HT1080 (cell line): ENCODE measurements at places on chromosomes 2 and 18.

- no peak for DNase-seq
Observed at GRCh38 chr18:69402533-69402989, 1.9 kb downstream of the DOK6 start.

DNA sequence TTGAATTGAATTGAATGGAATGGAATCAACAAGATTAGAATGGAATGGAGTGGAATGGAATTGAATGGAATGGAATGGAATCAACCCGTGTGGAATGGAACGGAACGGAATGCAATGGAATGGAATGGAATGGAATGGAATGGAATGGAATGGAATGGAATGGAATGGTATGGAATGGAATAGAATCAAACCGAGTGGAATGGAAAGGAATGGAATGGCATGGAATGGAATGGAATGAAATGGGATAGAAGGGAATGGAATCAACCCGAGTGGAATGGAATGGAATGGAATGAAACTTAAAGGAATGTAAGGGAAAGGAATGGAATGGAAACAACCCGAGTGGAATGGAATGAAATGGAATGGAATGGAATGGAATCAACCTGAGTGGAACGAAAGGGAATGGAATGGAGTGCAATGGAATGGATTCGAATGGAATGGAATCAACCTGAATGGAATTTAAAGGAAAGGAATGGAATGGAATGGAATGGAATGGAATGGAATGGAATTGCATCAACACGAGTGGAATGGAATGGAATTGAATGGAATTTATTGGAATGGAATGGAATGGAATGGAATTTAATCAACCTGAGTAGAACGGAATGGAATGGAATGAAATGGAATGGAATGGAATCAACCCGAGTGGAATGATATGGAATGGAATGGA, 1146.6 kb downstream of the RPIA start:
- DNase-seq: no peak

DNA sequence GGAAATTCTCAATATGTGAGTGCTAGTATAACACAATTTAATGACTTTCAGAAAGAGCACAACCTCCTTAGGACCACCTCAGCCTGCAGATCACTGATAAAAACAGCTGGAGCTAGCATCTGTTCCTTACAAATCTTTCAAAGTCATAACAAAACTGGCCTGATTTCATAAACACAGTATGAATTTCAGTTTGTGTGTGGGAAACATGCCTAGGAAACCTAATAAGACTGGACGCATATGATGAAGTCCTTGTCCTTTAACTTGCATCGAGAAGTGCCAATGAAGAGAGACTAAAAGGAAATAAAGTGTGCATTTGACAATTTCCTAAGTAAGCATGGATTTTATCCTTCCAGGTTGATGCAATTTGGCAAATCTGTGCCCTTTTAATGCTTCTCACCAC, 74.1 kb upstream of the KLHL14 start:
- no peak for DNase-seq

- no peak for DNase-seq
Observed at GRCh38 chr2:65587779-65588178, 155.4 kb upstream of the SPRED2 start.

- no peak for DNase-seq
Observed at GRCh38 chr2:2914252-2914651, 463.4 kb downstream of the EIPR1 start.

DNA sequence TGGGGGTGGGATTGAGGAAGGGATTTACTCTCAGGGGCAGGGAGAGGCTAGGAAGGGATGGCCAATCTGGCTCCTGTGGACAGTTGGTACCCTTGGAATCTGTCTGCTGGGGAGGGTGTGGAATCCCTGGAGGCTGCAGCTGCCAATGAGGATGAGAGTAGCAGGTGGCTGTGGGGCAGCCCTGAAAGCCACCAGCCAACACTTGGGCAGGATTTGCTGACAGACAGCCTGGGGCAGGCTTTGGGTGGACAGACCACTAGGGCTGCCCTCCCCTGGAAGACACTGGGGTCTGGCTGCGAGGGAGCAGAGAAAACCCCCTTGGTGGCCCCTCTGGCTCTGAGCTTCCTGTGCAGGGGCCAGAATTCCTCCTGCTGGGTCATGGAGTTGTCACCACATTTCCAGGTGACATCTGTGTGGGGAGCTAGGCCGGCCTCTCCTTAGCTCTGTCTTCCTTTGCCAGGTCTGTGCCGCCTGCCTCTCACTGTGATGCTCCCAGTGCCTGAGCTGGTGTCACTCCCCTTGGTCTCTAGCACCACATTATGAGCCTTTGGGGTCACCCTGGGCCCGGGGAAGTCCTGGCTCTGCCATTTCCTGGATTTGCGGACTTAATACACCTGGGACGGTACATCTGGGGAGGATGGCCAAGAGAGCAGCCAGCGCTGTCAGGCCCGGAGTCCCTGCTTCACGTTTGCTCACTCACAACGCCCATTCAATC, 13.4 kb upstream of the ARHGEF4 start:
- no peak for DNase-seq

DNA sequence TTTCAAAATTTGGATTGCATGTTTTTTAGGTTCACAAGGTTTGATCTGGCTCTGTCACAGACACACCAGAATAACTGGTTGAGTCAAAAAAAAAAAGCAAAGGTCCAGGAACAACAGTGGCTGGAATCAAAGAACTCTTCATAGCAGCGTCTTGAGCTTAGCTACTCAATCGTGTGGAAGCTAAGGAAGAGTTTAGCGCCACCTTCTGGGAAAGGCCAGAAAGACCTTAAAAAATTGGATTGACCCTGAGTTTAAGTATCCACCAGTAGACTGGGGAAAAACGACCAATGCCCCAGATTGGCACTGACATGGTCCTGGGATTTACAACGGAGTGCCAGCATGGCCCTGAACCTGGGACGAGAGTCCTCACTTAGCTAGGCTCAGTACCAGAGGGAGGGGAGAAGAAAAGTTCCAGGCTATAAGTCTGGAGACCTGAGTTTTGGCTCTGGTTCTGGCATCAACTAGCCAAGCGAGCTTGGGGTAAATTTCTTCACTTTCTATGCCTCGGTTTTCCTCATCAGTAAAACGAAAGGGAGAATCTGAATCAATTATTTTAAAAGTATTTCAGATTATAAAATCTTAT, 71.1 kb upstream of the TFCP2L1 start:
- DNase-seq: peak; percentile 68

GRCh38 chr2:47704287-47704686, 78.7 kb upstream of the MSH6 start:
- DNase-seq: no peak

DNA sequence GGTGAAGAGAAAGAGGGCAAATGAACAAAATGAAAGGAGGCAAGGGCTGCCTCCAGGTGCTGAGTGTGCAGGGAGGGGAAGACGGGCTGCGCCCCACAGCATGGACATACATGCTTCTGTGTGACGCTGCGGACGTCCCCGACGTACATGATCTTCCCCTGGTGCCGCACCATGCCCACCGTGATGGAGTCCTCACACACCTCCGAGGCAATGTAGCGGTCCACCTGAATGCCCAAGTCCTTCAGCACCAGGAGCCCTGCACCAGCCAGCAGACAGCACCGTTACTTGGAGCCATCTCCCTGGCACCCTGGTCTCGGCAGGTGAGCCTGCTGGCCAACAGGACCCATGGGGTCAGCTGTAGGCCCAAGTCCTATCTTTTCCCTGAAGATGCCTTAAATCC, 73.1 kb upstream of the POMC start:
- DNase-seq: no peak

DNA sequence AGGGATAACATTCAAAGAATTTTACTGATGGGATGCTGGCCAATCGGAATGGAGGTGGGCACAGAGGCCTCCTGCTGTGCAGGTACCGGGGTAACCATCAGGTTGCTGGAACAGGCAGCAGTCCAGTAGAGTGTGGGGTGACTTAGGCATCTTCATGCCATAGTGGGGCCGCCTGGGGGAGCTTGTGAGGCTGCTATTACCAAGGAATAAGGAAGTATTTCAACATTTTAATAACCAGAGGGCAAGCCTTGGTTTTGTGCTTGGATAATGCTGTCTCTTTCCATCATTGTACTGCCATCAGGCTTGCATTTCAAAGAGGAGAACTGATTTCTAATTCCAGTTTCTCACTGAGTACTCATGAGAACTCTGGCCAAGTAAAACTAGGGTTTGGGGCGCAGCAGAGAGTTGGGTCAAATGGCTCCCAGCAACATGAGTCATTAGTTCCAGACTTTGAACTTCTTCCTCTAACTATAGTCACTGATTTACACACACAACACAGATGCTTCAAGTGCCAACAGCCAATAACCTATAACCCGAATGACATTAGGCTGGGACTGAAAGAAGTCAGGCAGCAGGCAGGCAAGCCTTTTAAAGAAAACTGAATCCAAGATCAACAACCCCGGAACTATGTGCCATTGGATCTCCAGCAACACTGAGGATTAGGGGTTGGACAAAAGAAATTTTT, 56.1 kb upstream of the FHL2 start:
- peak; percentile 68 for DNase-seq

- DNase-seq: no peak
Observed at GRCh38 chr2:158624071-158624667, 167.4 kb downstream of the PKP4 start.

DNA sequence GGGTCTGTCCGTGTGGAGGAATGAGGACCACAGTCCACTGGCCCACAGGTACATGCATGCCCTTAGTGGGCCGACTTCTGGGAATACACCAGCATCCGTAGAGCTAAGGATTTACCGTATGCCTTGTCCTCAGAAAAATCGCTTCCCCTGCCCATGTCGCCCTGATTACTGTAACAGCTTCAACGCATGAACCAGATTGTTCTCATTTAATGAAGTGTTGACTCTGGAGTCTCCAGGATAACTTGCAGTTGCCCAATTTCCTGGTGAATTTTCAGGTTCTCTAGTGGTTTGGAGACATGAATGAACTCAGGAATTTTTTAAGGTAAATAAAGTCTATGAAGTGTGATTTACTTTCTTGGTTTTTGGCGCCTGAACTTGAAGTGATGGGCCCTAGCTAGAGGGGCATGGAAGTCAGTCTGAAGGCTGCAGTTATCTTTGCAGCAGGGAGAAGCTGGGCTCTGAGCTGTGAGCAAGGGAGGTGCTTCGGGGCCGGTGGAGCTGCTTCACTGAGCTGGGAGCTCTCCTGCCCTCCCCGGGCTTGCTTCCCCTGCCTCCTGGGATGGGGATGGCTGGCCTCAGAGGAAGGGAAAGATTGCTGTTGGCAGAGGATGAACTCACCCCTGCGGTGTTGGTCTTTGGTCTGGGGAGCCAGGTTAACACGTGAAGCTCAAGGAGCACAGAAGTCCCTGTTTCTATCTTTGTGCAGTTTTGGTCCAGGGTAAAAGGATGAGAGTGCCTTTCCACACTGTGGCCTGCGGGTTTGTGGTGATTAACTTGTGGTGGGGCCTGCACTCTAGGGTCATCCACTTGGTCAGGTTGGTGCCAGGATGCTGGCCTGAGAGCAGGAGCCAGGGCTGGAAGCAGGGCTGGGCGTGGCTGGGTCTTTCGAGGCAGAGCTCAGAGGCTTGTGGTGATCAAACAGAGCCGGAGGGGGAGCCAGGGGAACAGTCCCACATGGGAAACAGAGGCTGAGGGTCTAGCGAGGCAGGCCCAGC, 28.1 kb downstream of the TCF7L1 start:
- peak; percentile 67 for DNase-seq

GRCh38 chr18:77114415-77115191, 18.0 kb downstream of the MBP start:
- DNase-seq: no peak

- DNase-seq: no peak
Observed at GRCh38 chr2:64928813-64929212, 60.4 kb upstream of the SLC1A4 start.

- DNase-seq: no peak
Observed at GRCh38 chr2:143675021-143675420, 545.8 kb downstream of the ARHGAP15 start.

DNA sequence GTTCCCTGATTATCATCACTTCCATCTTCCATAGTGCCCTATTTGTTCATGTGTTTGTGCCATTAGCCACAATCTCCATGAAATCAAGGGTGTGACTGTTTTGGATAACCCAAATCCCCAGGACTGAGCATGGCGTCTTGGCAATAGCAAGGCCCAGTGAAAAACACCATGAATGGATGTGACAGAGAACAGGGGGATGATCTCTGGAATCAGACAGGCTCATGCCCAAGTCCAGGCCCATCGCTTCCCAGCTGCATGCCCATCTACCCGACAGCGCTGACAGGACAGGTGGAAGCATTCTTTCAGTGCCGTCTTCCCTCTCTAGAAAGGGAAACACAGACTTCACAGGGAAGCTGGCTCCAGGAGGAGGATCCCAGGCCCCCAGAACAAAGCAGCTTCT, 50.0 kb downstream of the HDLBP start:
- no peak for DNase-seq

GRCh38 chr2:127422559-127423477, 4.6 kb downstream of the PROC start:
- no peak for DNase-seq

GRCh38 chr2:22282220-22282619, 1102.8 kb upstream of the KLHL29 start:
- DNase-seq: no peak

- no peak for DNase-seq
Observed at GRCh38 chr18:79625195-79625923, 54.2 kb upstream of the CTDP1 start.
